ENCODE measurements at places on chromosomes 13 and 19. TPM values are rescaled to one million over a fixed set of nuclear protein-coding genes. Genes with fewer than 3 reads are reported as not detected.

The FGF22 gene
- total RNA-seq, result not detected

The ADGRE1 gene
- not detected for total RNA-seq

The GRK1 gene
- total RNA-seq, result not detected

The C5AR1 gene
- 0.05 TPM for total RNA-seq

The VAV1 gene
- total RNA-seq, result not detected

The ZNF574 gene
- total RNA-seq, result 15.5 TPM

The CGB2 gene
- total RNA-seq, result not detected

The RPS5 gene
- 1,797 TPM for total RNA-seq

The CLC gene
- total RNA-seq, result not detected

The ZNF223 gene
- total RNA-seq, result 2.5 TPM

The SIGLECL1 gene
- total RNA-seq, result not detected

The ATP4A gene
- total RNA-seq, result not detected

The IGFL2 gene
- total RNA-seq, result not detected

The LSR gene
- total RNA-seq, result 1.4 TPM

The CEACAM3 gene
- total RNA-seq, result not detected
